Naive thymus-derived CD8-positive, alpha-beta T cell (primary cell): ENCODE measurements at places on chromosomes 3 and 15. TPM values are rescaled to one million over a fixed set of nuclear protein-coding genes. Genes with fewer than 3 reads are reported as not detected.

The RUBCN gene
- total RNA-seq: 63.8 TPM

The CHRM5 gene
- total RNA-seq: not detected

The MUSTN1 gene
- total RNA-seq: not detected

The KCNMB3 gene
- 2.4 TPM for total RNA-seq

The CHRNB4 gene
- not detected for total RNA-seq

The GOLGA8R gene
- total RNA-seq: 6.9 TPM

The TRIM69 gene
- 34.9 TPM for total RNA-seq

The SLC28A2 gene
- not detected for total RNA-seq

DNA sequence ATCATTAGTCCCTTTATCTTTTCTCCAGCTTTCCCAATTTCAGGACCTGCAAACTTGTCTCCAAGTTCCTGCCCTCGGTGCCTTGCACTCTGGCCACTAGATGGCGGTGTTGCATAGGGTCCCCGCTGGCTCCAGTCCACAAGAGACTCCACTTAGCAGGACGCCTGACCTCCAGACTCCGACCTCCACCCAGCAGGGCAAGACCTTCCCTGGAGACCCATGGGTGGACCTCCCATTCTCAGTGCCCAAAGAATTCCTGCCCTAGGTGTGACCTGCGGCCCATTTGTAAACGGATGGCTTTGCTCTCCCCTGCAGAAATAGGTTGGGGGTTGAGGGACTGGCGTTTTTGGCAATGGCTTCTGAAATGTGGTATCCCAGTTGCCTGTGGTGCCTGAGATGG lies 82.6 kb downstream of the LSM3 start:
- DNase-seq: peak; percentile 83
- peaks cover 3% of the 10 kb centered on the region for H3K27me3 ChIP-seq
- H3K4me3 ChIP-seq: no peak overlapping the region
- no peaks in the 10 kb centered on the region for H3K36me3 ChIP-seq
- H3K27ac ChIP-seq: no peak overlapping the region

- H3K4me1 ChIP-seq: peaks cover 65% of the 10 kb centered on the region
- no peak for DNase-seq
- H3K36me3 ChIP-seq: peaks cover 19% of the 10 kb centered on the region
- H3K27ac ChIP-seq: peak overlapping the region; percentile 85
These were observed 14.1 kb downstream of the TEX264 start for GRCh38 chr3:51684971-51685751.

DNA sequence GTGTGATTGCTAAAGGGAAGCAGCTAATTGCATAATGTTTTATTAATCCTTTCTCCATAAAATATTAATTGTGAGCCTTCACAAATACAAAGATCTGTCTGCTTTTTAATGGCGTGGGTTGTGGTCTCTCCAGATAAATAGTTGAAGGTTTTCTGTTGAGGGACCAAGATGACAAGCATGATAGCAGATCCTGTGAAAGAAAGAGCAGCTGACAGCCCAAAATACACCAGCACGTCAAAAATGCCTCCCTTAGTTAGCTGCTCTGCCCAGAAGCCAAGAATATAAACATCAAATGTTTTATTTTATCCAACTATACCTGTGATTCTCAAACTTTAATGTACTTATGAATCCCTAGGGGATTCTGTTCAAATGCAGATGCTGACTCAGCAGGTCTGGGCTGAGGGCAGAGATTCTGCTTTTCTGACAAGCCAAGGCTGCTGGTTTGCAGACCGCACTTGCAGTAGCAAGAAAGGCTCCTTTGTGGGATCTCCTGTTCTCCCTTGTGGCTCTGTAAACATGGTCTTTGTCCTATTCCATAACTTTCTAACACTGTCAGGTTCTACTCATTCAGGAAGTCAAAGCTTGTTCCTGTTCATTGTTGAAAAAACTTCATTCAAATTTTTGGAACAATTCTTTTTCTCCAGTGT lies 119.1 kb upstream of the SLC25A36 start:
- peaks cover 2% of the 10 kb centered on the region for H3K27me3 ChIP-seq
- H3K4me1 ChIP-seq: no peaks in the 10 kb centered on the region
- no peak overlapping the region for H3K4me3 ChIP-seq
- no peaks in the 10 kb centered on the region for H3K36me3 ChIP-seq
- peak overlapping the region; percentile 27 for H3K27ac ChIP-seq

- H3K27me3 ChIP-seq: no peaks in the 10 kb centered on the region
- H3K27ac ChIP-seq: no peak overlapping the region
- H3K36me3 ChIP-seq: no peaks in the 10 kb centered on the region
- no peak for DNase-seq
These were observed 12.8 kb downstream of the CCRL2 start for GRCh38 chr3:46419816-46420215.

- no peak overlapping the region for H3K27ac ChIP-seq
- H3K4me1 ChIP-seq: no peaks in the 10 kb centered on the region
- H3K36me3 ChIP-seq: no peaks in the 10 kb centered on the region
- no peak overlapping the region for H3K4me3 ChIP-seq
- H3K27me3 ChIP-seq: no peaks in the 10 kb centered on the region
These were observed 67.5 kb downstream of the TFG start for GRCh38 chr3:100776746-100777145.

- H3K4me3 ChIP-seq: no peak overlapping the region
- no peaks in the 10 kb centered on the region for H3K4me1 ChIP-seq
- H3K36me3 ChIP-seq: no peaks in the 10 kb centered on the region
These were observed 306.5 kb downstream of the ROBO1 start for GRCh38 chr3:79461129-79461792.

DNA sequence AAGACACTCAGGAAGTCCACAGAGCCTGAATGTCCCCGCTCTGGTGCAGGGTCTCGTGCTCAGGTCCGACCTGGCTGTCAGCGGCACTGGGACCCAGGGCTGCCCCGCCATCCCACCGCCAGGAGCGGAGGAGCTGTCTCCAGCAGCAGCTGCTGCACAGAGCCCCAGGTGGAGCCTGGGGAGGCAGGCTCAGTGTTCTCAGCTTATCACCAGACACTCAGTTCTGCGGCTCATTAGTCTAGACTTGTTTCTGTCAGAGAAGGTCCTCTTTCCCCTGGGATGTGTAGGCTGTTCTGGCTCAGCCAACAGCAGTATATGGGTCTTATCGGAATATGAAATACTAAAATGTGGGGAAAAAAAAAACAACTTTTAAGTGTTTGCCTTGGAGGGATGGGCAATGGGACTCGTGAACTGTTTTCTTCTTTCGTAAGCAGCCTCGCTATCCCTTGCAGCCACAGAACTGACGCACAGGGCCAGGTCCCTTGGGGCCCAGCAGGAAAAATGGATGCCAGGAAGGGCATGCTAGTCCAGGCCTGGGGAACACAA lies 75.9 kb downstream of the KLF13 start:
- H3K4me3 ChIP-seq: no peak overlapping the region
- no peaks in the 10 kb centered on the region for H3K36me3 ChIP-seq
- no peaks in the 10 kb centered on the region for H3K27me3 ChIP-seq
- peak overlapping the region; percentile 93 for H3K27ac ChIP-seq
- H3K4me1 ChIP-seq: peaks cover 73% of the 10 kb centered on the region

GRCh38 chr3:155390351-155390750 lies 96.9 kb upstream of the STRIT1 start:
- no peaks in the 10 kb centered on the region for H3K4me1 ChIP-seq
- H3K27ac ChIP-seq: no peak overlapping the region
- peaks cover 2% of the 10 kb centered on the region for H3K36me3 ChIP-seq
- no peak for DNase-seq
- H3K4me3 ChIP-seq: no peak overlapping the region
- no peaks in the 10 kb centered on the region for H3K27me3 ChIP-seq

DNA sequence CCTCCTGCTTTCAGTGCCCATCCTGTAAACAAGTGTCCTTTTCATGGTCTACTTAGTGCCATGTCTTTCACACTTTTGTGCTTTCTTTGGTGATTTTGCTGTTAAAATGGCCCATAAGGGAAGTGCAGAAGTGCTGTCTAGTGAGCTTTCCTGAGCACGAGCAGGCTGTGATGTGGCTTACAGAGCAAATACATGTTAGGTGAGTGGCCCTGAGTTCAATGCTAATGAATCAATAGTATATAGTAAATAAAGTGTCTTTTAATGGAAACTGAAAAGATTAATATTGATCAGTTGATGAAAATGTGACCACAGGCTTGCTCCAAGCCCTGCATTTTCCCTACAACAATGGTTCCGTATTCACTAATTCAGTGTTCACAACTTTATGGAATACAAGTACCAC lies 5.7 kb downstream of the SH3BP5 start:
- peaks cover 78% of the 10 kb centered on the region for H3K4me1 ChIP-seq
- no peaks in the 10 kb centered on the region for H3K27me3 ChIP-seq
- H3K36me3 ChIP-seq: peaks cover 17% of the 10 kb centered on the region

GRCh38 chr3:9075762-9076161 lies 112.5 kb upstream of the RAD18 start:
- no peak for DNase-seq
- no peaks in the 10 kb centered on the region for H3K36me3 ChIP-seq
- no peaks in the 10 kb centered on the region for H3K4me1 ChIP-seq
- no peaks in the 10 kb centered on the region for H3K27me3 ChIP-seq
- no peak overlapping the region for H3K4me3 ChIP-seq
- no peak overlapping the region for H3K27ac ChIP-seq

DNA sequence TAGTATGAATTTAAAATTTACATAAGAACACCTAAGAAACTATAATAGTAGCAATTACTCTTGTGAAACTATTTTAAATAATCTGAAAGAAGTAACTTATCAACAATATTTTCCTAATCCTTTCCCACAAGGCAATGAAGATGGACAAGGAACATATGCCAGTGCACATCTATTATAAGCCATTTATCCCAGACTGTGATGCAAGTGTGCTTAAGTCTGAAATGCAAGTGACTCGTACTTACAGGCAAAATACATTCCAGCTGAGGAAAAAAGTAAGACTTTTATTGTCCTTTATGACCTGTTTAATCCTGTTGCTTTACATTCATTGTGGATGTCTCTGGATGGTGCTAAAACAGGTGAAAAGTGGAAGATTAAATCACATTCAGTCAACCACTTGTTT lies 709.4 kb downstream of the ZNF385D start:
- no peak overlapping the region for H3K27ac ChIP-seq
- no peaks in the 10 kb centered on the region for H3K27me3 ChIP-seq
- H3K4me3 ChIP-seq: no peak overlapping the region
- H3K4me1 ChIP-seq: no peaks in the 10 kb centered on the region

DNA sequence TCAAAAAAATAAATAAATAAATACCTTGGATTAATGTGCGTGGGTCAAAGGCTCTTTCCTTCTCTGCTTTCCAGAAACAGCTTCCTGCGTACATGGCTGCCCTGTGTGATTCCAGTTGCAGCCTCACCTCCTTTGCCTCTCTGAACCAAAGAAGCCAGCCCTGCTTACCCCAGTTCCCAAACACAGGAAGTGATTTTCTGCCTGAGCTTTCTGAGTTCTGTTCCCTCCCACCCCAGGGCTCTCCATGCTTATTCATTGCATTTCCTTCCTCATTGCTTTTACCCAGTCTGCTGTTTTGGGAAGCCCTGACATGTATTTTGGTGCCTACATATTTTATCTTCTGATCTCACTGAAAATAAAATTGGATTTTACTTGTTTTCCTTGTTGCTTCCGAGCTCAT lies 15.4 kb downstream of the ZSCAN2 start:
- H3K36me3 ChIP-seq: peaks cover 39% of the 10 kb centered on the region
- no peaks in the 10 kb centered on the region for H3K27me3 ChIP-seq
- peaks cover 10% of the 10 kb centered on the region for H3K4me1 ChIP-seq

GRCh38 chr3:169106662-169107061 lies 556.9 kb downstream of the MECOM start:
- DNase-seq: no peak
- no peak overlapping the region for H3K27ac ChIP-seq
- H3K4me3 ChIP-seq: no peak overlapping the region
- H3K4me1 ChIP-seq: no peaks in the 10 kb centered on the region

DNA sequence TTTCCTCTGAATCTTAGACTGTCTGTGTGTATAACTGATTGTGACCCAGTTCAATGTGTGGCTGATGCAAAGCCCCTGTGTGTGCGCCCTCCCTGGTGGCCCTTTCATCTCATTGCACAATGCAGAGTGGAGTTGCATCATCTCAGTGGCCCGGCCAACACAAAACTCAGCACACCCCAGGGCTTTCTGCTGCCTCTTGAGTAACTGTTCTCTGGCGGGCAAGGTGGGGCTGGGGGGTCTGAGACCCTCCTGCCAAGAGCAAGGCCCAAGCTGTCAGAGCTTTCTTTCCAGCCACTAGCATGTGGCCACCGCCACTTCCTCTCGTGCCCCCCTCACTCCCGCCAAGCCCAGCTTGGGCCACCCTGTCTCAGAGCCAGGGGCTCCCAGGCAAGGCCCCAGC lies 80.7 kb upstream of the ALDH1L1 start:
- no peak for DNase-seq
- H3K4me1 ChIP-seq: no peaks in the 10 kb centered on the region
- no peaks in the 10 kb centered on the region for H3K36me3 ChIP-seq
- H3K27me3 ChIP-seq: peaks cover 4% of the 10 kb centered on the region
- H3K4me3 ChIP-seq: no peak overlapping the region

DNA sequence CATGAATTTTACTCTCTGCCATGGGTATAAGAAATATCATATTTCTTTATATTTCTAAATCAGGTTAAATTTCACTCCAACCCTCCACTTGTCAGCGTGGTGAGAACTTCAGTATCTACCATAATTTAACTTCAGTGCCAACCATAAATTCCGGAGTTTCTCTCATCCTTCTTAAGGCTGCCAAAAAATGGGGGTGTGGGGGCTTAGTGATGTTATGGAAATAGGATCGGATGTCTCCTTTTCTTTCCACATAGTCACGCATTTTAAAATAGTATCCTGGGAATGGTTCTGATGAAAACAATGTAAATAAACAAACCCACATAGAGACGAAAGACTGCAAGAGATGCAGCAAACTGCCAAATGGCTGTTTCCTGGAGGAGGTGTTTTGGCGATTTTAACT lies 12.9 kb upstream of the FAM3D start:
- no peak for DNase-seq
- no peak overlapping the region for H3K4me3 ChIP-seq
- no peaks in the 10 kb centered on the region for H3K36me3 ChIP-seq
- no peaks in the 10 kb centered on the region for H3K4me1 ChIP-seq
- no peak overlapping the region for H3K27ac ChIP-seq

DNA sequence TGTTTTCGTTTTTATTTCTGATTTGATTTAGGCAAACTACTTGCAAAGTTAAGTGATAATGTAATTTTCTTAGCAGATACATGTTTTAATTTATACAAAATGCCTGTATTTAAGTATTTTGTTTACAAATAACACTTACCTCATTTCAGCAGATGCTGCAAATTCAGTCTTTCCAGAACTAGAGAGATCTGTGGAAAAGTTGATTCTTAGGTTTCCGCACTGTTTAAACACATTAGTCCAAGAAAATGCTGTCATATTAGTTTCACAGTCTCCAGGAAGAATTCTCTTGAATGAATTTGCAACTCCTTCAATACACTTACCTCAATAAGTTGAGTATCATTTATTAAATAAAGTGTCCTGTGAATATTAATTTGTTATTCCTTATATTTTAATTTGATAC lies 383.1 kb downstream of the NAALADL2 start:
- H3K4me1 ChIP-seq: no peaks in the 10 kb centered on the region
- H3K4me3 ChIP-seq: no peak overlapping the region
- no peak overlapping the region for H3K27ac ChIP-seq
- no peaks in the 10 kb centered on the region for H3K36me3 ChIP-seq
- no peaks in the 10 kb centered on the region for H3K27me3 ChIP-seq
- DNase-seq: no peak

- no peaks in the 10 kb centered on the region for H3K27me3 ChIP-seq
- peaks cover 13% of the 10 kb centered on the region for H3K36me3 ChIP-seq
- DNase-seq: no peak
- H3K4me3 ChIP-seq: no peak overlapping the region
These were observed 30.7 kb downstream of the XXYLT1 start for GRCh38 chr3:195240171-195240701.
